ENCODE measurements at places on chromosomes 2 and 18.

DNA sequence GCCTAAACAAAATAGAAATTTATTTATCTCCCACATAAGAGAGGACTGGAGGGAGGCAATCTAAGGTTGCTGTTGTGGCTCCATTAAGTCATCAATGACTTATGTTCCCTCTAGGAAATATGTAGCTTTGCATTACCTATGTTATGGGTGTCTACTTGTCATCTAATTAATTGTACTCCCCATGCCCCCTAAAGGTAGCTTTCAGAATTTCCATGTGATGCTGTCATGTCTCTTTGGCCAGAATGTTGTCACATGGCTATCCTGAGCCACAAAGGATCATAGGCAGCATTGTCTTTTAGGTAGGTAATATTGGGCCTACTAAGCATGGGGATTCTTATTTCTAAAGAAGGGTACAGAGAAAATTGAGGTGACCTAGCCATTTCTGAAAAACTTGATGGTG is 935.6 kb upstream of the FANCL start:
- no peak for DNase-seq

DNA sequence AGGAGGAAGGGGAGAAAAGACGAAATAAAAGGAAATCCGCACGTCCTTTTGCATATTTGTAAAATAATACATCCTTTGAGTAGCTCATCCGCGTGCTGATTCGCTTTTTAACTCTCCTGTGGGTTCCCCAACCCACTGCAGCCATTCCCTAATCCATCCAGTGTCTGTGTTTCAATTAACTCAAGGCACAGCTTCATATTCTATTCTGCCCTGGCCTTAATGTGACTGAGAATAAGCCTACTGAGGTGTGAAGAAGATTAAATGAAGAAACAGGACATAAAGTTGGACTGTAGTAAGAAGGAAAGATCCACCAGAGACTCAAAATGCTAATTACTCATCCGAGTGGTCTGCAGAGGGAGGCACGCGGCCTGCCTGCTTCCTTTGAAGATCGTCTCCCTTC is 161.4 kb upstream of the SH3BP4 start:
- DNase-seq, result no peak

- DNase-seq, result no peak
These were observed 72.5 kb downstream of the SCG2 start for GRCh38 chr2:223529696-223530095.

GRCh38 chr2:191019376-191019775 is 5.4 kb upstream of the STAT1 start:
- DNase-seq, result no peak

- no peak for DNase-seq
These were observed 14.2 kb upstream of the LIPG start for GRCh38 chr18:49547701-49548100.

Data from stimulated activated naive CD4-positive, alpha-beta T cell treated with Interleukin-2 at 50 U/mL for 16 hours (primary cell).